ENCODE measurements at places on chromosomes 7 and 10.

- DNase-seq, result no peak
Observed at GRCh38 chr10:38093816-38094157, 350 bp upstream of the ZNF37A start.

GRCh38 chr10:85926986-85927385 is 439.6 kb downstream of the GRID1 start:
- no peak for DNase-seq

GRCh38 chr10:132105302-132105995 is 39.7 kb downstream of the JAKMIP3 start:
- no peak for DNase-seq

DNA sequence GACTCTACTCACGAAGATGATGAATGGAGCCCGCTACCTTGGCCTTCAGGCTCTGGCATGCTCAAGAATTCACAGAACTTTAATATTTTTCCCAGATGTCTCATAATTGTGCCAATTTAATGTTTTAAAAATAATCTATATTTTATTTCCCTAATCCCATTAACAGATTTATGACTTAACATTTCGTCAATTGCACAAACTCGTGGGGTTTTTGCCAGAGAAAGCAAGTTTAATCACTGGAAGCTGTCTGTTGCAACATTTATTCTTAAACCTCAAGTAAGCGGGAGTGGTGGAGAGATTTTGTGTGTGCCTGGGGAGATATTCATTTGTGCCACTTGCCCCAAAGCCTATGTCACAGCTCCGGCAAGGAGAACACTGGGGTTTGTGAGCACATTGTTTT is 117.9 kb downstream of the TEX36 start:
- no peak for DNase-seq

DNA sequence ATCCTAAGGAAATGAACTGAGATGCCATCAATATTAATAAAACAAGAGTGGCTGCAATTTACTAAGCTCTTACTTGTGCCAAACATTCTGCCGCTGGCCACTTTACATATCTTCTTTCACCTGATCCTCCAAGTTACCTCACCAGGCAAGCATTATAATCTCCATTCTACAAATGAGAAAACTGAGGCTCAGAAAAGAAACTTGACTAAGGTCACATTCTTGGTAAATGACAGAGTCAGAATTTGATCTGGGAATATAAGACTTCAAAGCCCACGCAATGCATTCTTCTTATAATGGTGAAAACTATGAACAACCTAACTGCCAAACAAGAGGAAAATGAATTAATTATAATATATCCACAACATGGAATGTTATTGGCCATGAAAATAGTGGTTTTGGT is 46.1 kb upstream of the SMNDC1 start:
- DNase-seq, result no peak

GRCh38 chr7:21462081-21462480 is 34.2 kb downstream of the SP4 start:
- DNase-seq, result no peak
